ENCODE measurements at places on chromosomes 5 and 9. TPM values are rescaled to one million over a fixed set of nuclear protein-coding genes. Genes with fewer than 3 reads are reported as not detected.

Gene ADAMTSL2
- total RNA-seq = not detected

Gene STC2
- 96.3 TPM for total RNA-seq

Gene EPB41L4B
- total RNA-seq = 23.1 TPM

Gene NUTM2G
- not detected for total RNA-seq

Gene NR5A1
- total RNA-seq = not detected

Gene PAX5
- not detected for total RNA-seq

DNA sequence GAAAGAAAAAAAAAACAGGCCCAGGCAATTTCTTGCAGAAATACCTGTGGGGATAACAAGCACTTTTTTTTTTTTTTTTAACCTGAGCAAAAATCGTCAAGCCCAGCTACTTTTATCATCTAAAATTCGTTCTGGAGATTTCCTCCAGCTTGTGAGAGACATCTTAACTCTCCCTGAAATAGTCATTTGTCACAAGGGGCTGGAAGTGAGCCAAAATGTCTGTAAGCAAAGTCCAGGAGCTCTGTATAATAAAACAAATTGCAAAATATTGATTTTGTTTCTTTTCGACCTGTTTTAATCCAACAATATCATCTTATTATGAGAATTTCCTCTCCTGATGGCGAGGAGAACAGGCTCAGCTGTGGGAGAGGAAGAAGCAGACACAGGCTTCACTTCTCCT is 168.4 kb downstream of the TTLL11 start:
- DNase-seq = no peak

GRCh38 chr5:158246661-158247060 is 387.7 kb upstream of the CLINT1 start:
- no peak for DNase-seq

DNA sequence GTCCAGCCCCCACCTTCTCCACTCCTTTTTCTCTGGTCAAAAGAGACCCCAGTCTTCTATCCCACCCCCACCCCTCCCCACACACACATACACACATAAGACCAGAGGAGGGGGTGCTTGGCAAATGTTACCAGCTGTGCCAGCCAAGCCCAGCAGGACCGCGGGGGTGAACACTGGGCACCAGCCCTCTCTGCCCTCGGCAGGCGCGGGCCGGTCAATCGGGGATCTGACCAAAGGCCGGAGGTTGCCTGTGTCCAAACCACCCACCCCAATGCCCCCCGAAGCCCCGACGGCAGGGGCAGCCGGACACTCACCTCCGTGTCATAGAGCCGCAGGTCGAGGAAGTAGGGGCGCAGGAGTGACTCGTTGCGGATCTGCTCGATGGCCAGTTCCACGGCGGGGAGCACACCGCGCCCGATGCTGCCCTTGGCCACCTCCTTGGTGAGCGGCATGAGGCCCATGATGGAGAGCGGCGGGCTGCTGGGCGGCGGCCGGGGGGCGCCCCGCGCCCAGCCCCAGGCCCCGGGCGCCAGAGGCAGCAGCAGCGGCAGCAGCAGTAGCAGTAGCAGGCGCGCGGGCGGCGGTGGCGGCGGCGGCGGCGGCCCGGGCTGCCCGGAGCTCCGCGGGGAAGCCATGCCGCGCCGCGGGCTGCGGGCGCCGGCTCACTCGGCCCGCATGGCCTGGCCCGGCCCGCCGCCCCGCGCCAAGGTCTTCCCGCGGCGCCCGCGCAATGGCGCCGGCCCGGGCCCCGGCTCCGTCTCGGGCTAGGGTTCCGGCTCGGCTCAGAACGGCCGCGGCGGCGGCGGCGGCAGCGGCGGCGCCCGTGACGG is 417 bp downstream of the GABBR2 start:
- DNase-seq = no peak

- DNase-seq = no peak
These were observed 1007.1 kb upstream of the ACO1 start for GRCh38 chr9:31377358-31377757.

All from NCI-H460 (cell line).